ENCODE measurements at places on chromosomes 12 and 14. TPM values are rescaled to one million over a fixed set of nuclear protein-coding genes. Genes with fewer than 3 reads are reported as not detected.
A peak's percentile ranks its signal among the peaks of the same experiment; 100 is the strongest.

Gene BTBD7
- 16.8 TPM for total RNA-seq

DNA sequence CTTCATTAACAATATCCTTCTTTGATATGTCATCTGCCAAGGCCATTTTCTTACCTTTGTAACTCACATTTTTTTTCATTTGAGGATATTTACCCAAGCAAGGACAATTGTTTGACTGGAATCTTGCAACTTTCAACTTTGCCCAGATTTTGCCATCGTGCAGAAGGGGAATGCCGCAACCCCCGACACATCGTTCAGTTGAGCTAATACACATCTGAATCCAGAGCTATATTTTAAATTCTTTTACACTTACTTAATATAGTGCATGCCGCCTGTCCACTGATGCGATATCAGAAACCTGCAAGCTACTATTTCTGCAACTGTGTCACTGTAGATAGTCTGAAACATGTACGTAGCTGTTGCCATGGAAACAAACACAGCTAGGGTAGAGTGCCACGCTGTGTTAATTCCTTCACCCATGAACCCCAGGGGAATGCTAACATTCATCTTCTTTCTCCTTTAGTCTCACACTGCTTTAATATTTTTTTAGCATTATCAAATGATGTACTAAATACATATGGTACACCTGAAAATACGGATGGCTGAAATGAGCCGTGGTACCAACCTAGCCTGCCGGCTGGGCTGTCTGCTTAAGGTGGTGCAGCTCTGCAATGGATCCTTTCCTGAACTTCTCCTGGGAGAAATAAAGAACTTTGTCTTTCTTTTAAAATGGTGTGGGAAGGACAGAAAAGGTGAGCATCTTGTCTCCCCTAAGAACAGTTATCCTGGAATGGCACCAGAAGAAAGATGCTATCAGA lies 77.0 kb upstream of the FOXN3 start:
- DNase-seq, result no peak

DNA sequence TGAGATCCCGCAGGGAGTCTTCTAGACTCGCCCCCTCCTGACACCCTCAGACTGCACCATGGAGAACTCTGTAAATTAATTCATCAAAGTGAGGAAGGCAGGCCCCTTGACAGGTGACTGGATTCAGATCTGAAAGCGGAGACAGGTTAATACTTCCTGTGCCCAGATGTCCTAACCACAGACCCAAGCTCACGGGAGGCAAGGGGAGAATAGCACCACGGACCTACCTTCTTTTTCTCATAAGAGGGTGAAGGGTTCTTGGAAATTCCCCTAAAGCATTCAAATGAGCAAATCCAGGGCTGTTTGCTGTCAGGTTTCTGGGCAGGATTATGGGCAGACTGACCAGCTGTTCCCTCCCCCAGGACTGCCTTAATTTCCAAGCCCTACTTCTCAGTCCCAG lies 170.0 kb downstream of the ZFP36L1 start:
- no peak for DNase-seq

DNA sequence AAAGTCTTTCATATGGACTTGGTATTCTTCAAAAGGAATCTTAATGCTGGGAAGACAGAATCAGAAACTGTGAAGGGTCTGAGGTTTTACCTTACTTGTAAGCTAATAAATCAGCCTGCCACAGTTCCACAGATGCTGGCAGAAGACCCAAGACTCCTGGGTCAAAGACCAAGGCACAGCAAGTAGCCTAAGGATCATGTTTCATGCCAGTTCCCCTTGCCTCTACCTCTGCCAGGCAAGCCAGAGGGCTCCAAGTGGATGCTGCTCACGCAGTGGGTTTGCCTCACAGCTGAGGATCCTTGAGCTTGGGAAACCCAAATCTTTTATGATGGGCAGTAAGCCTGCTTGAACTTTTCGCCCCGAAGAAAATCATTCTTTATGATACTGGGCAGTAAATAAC lies 15.2 kb upstream of the RXYLT1 start:
- no peak for DNase-seq

DNA sequence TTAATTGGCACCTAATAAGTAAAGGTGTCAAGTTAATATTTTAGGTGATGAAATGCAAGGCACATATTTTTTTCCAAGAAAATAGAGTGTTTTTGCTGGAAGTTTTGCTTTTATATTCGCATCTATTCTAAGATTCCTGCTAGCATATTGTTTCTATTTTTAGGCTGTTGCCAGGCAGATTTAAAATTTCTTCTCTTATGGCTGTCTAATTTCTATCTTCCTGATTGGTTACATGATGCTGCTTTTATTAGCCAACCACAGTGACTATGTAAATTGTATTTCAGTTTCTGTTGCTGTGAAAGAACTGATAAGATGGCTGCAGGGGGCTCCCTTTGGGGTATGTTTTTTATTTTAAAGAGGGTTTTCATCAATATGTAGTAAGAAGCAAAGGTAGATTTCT lies 42.7 kb downstream of the ATF7IP start:
- peak; percentile 2 for DNase-seq

Gene DEPDC4
- 2.4 TPM for total RNA-seq

Gene PTGER2
- not detected for total RNA-seq

DNA sequence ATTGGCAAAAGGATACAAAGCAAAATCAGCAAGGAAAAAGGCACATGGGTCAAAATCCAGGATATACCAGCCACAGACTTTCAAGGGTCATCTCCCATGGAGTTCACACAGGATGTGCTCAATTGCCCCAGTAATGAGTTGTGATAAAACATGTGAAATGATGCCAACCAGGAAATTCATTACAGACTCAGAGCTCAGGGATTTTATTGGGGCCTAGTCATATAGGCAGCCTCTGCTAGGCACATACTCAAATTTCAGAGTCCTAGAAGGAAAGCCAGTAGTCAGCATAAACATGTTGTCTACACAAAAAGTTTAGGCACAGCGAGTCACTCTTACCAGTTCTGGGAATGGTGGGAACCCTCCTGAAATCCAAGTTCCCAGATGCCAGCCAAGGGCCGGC lies 64.4 kb upstream of the OSBPL8 start:
- DNase-seq, result peak; percentile 85

DNA sequence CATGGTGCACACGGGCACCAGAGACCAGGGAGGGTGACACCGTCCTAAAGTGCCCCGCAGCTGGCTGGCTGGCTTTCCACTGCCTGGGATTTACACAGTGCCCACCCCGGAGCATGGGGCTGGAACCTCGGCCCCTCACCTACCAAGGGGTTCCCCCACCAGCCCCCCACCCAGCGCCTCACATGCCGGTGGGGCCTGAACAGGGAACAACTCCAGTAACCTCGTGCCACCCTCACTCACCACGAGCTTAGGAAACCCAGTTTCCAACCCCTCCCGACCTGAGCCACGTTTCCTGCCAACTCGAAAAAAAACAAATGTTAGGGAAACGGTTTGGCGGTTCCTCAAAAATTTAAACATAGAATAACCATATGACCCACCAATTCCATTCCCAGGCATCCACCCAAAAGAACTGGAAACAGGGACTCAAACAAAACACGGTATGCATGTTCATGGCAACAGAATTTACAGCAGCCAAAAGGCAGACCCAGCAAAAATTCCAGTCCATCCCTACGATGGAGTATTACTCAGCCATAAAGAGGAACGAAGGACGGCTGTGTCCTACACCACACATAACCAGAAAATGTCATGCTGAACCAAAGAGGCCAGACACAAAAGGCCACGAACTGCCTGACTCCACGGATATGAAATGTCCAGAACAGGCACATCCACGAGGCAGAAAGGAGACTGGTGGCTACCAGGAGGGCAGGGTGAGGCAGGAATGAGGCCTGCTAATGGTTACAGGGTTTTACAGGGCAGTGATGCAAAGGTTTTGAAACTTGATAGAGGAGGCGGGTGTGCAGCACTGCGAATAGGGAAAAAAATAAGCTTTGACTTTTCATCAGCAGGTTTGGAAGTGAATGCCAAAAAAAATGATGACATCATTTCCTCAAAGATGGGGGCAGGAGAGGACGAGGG lies 68.9 kb downstream of the NCOR2 start:
- no peak for DNase-seq

Gene IRAK3
- total RNA-seq, result not detected

Gene ATG2B
- 6.9 TPM for total RNA-seq

GRCh38 chr12:12087693-12088034 lies 16.9 kb downstream of the BCL2L14 start:
- no peak for DNase-seq

DNA sequence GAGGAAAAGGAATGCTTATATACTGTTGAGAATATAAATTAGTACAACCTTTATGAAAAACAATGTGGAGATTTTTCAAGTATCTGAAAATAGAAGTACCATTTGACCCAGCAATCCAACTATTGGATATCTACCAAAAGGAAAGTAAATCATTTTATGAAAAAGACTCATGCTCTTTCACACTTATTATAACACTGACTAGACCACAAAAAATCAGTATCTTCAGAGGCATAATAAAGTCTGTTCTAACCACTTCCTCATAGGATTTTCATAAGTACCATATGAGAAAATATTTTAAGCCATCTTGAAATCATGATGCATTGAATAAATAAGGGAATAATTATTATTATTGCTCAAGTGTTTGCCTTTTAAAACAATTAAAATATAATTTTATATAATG lies 90.8 kb downstream of the SLCO1B1 start:
- DNase-seq, result no peak

- no peak for DNase-seq
Measured at GRCh38 chr12:127358888-127359287, 908.1 kb upstream of the TMEM132C start.

DNA sequence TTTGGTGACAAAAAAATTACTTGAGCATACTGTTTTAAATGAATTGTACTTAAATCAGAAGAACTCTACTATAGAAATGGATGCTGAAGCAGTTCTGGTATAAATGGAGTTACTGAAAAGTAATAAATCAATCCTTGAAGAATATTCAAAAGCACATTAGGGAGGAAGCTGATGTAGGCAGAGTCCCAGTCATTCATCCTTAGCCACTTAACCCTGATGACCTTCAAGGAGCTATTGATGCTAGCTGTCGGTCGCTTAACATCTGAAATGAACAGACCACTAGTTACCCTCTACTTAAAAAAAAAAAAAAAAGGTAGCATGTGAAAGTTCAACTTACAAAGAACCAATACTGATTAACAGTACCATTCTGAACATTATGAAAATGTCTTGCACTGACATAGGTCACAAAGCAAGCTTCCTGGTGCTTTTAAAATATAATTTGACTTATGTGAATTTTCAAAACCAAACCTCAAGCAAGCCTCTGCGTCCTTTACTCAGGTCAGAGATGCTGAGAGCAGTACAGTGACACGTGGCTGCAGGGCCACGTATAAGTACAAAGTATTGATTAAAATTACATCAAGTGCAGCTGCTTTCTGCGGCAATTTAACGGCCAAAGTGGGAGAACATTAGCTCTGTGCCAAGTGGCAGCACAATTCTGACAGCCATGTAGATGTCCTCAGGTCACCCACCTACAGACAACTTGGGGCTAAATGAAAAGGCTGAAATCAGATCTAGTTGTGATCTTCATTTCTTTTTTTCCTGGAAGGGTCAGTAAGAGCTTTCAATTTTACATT lies 18.1 kb downstream of the PPM1H start:
- DNase-seq, result no peak

GRCh38 chr14:49992901-49993339 lies 100.0 kb downstream of the ARF6 start:
- DNase-seq, result peak; percentile 61

Gene ZFHX2
- 1.2 TPM for total RNA-seq

Gene RNASE7
- total RNA-seq, result not detected

DNA sequence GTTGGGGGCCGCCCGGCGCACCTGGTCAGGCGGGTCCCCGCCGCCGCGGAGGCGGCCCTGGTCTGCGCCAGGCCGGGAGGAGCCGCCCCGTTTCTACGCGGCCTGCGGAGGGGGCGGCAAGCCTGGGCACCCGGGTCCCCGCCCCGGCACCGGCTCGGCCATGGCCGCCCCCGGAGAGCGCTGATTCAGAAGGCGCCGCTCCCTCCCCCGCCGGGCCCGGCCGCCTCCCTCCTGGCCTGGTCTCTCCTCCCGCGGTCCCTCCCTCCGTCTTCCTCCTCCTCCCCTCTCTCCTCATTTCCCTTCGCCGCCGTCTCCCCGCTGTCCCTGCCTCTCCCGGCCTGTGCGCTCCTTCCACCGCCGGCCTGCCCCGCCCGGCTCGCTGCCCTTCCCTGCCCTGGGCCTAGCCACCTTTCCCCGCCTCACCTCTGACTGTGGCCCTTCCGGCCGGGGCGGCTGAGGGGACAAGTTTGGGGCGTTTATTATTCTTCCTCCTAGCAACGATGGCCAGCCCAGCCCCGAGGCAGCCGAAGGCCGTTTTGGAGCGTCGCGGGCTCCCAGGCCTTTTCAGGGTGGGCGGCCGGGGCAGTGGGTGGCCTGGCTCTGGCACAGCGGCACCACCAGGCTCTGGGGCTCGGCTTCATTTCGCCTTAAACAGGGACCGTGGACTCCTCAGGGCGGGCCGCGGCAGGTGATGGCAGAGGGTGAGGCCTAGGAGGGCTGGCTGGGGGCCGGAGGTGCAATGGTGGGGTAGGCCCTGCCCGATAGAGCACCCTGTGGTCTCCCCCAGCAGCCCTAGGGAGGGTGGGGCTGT lies 768 bp downstream of the CEP170B start:
- DNase-seq, result peak; percentile 73

DNA sequence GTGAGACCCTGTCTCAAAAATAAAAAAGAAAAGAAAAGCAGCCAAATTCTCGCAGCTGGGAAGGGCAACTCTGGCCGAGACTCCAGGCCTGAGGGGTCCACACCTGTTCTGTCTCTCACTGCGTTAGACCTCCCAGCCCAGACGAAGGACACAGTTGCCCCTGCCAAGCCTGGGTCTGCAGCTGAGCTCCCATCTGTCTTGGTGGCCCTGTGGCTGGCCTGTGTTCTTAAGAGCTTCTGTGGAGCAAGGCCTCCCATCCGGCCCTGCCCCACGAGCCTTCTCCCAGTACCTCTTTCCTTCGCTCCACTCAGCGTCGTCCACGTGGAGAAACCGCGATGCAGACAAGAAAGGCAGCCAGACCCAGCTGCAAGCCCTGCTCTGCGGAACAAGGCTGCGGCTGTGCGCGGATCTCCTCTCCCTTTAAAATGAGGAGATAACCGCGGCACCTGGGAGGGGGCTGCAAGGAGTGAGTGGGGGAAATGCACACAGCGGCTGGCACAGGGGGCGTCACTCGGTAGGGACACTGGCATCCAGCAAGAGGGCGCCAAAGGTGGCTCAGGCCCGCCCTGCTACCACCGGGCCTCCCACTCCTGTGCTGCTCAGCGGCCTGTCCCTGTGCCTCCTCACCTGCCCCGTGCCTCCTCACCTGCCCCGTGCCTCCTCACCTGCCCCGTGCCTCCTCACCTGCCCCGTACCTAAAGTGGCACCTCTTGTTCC lies 42.4 kb downstream of the LRRC74A start:
- DNase-seq, result no peak
